Astrocyte of the cerebellum (primary cell): ENCODE measurements at places on chromosomes 2 and 18.

DNA sequence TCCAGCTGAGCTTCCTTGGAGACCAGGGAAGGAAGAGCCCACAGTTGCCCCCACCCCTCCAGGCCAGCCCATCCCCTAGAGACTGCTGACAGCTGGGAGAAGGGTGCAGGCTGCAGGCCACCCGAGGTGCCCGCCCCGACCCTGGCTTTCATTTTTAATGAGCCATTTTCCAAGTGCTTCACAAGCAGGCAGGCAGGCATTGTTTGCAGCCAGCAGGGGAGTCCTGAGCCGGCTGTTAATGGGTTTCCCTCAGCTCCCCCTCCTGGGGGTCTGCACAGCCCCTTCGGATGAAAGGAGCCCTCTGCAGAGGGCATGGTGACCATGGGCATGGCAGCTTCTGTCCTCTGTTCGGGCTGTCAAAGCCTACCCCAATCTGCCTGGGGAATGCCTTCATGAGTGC is 94.5 kb downstream of the ZBTB7C start:
- no peak for DNase-seq

- no peak for DNase-seq
Measured at GRCh38 chr18:25042641-25043051, 309.3 kb downstream of the ZNF521 start.

DNA sequence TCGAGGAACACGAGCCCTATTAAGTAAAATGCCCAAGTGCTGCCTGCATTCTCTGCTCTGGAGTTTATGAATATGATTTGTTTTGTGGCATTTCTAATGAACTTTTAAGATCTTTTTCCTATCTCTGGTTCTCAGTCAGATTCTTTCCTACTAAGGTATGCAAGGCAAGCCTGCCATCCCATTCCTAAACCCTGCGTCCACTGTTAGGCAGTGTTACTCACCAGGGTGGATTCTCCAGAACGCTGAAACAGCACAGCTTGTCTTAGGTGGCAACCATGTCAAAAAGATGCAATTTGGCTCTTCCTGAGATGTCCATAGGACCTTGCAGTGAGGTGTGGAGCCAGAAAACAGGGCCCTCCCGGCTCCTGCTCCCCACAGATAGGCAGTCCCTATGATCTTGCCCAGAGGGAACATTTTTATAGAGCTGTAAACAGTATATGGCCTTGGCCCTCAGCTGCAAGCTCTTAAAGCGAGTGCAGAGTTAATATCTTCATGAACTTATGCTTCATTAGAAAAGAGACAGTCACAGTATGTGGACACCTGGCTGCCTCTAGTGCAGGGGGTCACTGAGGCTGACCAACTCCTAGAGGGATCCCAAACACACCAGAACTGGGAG is 84.4 kb downstream of the TPGS2 start:
- DNase-seq, result no peak

DNA sequence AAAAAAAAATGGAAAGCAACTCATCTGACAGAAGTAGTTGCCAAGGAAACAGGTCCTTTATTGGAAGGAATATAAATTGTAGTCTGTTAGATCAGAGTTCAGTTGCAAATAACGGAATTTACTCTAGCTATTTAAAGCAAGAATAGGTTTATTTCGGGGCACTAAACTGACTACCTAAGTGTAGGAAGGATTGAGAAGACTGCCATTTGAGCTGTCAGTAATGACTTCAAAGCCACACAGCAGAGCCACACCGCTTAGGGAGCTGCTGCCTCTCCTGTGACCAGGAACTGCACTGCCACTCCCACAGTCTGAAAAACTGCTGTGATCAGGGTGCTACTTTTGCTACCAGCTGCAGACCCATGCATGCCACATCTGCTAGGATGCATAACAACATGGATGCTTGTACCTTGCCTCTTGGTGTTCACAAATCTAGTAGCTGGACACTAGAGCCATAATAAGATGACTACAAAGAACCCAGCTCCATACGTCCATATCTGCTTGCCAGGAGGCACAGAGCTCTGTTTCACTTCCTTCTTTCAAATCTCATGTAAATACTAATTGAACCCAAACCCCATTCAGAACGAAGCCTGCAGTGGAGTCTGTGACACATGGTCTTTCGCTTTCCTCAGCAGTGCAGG is 2.2 kb downstream of the DSG2 start:
- no peak for DNase-seq

DNA sequence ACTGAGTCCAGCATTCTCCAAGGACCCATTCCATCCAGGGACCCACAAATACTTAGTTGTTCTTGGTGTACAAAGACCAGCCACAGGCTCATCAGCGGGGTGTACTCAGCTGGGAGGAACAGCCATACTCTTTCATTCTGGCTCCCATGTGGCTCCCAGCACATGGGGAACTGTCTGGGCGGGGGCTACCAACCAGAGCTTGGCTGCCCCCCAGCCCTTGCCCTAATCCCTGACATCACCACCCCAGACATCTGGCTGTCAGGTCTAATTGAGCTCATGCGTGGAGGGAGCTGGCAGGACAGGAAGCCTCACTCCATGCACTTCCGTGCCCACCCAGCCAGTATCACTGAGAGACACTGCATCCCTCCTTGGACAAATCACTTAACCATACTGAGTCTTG is 283.6 kb downstream of the DYSF start:
- no peak for DNase-seq

GRCh38 chr2:27407798-27408491 is 1.4 kb downstream of the PPM1G start:
- peak; percentile 48 for DNase-seq

DNA sequence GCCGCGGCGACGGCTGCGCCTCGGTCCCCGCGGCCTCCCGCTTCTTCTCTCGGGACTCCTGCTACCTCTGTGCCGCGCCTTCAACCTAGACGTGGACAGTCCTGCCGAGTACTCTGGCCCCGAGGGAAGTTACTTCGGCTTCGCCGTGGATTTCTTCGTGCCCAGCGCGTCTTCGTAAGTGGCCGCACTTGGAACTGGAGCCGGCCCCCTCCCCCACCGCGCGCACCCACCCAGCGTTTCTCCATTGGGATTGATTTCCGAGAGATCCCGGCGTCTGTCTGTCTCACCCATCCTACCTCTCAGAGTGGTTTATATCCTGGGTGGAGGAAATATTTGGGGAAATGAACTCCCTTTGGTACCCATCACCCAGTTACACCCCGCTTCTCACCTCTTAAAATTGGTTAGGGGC is 498 bp downstream of the ITGAV start:
- no peak for DNase-seq

GRCh38 chr2:170943041-170943440 is 14.0 kb downstream of the GORASP2 start:
- DNase-seq, result no peak

GRCh38 chr2:104501342-104501741 is 352.6 kb upstream of the POU3F3 start:
- DNase-seq, result no peak
